Stimulated activated CD4-positive, alpha-beta T cell treated with anti-CD3 and anti-CD28 coated beads, Interleukin-2, amount 100 ng/mL, for 48 hours (primary cell): ENCODE measurements at places on chromosomes 4 and X.

DNA sequence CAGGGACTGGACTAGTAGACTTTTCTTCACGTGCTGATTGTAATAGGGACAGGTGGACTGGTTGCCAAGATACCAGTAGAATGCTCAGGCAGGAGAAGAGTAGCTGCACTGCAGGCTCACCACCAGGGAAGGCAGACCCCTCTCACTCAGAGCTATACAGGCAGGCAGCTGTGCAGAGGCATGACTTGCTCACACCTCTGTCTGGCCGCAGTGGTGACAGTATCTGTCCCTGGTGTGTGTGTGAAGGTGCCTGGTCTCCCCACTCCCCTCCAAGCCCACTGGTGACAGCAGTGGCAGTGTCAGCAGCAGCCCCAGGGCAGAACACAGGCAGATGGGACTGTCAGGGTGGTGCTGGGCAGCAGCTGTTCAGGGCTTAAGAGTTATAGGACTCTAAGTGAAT lies 140.7 kb downstream of the RPS6KA6 start:
- no peak for DNase-seq

DNA sequence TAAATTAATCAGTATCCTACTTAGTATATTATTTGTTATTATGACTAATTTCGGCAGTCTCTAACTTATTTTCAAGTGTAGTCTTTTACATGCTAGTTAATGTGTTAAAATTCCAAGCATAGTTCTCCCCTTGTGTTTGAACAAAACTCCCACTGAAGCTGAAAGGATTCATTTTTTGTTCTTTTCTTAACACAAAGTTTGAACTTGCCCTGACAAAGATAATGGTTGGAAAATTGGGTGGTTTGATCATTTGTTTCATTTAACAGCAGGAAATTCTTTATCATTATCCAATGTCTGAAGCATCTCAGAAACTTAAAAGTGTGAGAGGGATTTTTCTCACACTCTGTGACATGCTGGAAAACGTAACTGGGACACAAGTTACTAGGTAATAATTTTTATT lies 36.0 kb downstream of the INTU start:
- DNase-seq = no peak

- DNase-seq = no peak
Observed at GRCh38 chrX:17375637-17376430, 834 bp downstream of the NHS start.

GRCh38 chr4:140719022-140719421 lies 37.2 kb downstream of the TBC1D9 start:
- DNase-seq = no peak

DNA sequence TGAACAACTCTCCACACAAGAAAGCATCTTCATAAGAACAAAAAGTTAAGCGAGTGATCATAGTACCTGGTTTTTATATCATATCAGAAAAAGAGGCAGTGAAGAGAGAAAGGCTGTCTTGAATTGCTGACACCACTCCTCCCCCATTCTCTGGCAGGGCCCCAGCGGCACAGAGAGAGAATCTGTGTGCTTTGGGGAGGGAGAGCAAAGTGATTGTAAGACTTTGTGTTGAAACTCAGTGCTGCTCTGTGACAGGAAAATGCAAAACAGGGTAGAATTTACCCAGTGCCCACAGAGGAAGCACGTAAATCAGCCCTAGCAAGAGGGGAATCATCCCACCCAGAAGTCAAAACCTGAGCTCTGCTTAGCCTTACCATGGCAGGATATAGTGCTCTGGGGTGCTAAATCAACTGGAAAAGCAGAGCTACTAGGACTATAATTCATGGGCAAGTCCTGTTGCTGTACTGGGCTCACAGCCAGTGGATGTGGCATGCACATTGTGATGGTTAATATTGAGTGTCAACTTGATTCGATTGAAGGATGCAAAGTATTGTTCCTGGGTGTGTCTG lies 174.6 kb downstream of the PRR32 start:
- no peak for DNase-seq

GRCh38 chr4:161680146-161680545 lies 483.7 kb downstream of the FSTL5 start:
- no peak for DNase-seq

DNA sequence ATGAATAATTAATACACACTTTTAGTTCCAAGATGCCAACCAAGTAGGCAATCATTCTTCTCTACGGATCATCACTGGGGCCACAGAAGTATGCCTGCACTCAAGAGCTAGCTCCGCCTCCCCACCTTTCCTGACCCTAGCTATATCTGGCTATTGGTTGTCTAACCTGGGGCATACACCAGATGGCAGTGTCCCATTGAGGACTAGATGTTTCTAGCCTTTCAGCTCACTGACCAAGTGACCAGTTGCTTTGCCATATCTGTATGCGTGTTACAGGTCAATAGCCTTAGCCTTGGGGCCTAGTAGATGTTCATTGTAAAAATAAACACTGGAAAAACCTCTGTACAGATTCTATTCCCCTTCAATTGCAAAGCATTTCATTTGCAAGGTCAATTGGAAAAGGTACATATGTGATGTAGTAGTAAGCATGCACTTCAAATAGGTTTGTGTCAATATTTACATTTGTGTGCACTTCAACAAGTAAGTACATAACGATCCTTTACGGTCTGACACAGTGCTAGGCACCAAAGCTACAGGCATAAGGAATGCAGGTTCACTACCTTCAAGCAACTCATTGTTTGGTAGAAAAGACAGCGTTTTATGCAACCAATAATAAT lies 521.7 kb downstream of the PPARGC1A start:
- DNase-seq = no peak

DNA sequence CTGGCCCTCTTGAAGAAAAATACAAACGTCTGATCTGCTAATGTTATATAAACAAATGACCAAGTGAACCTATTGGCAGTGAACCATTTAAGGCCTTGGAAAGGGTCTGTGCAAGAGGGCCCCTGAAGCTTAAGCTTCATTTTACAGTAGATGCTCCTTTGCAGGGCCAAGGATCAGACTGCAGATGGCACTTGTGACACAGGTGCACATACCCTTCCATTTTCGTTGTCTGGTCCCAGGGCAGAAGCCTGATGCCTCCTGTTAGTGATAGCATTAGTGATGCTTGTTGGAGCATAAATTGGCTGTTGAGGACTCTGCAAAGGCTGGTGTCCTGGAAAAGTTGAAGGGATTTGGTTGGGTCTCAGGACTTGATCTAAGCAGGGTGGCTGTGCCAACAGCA lies 46.5 kb downstream of the ETNPPL start:
- no peak for DNase-seq

- DNase-seq = no peak
Observed at GRCh38 chr4:90027565-90027964, 99.6 kb upstream of the CCSER1 start.

- no peak for DNase-seq
Observed at GRCh38 chrX:114626323-114626722, 42.4 kb downstream of the HTR2C start.

GRCh38 chrX:27863809-27864208 lies 56.0 kb downstream of the MAGEB10 start:
- no peak for DNase-seq

DNA sequence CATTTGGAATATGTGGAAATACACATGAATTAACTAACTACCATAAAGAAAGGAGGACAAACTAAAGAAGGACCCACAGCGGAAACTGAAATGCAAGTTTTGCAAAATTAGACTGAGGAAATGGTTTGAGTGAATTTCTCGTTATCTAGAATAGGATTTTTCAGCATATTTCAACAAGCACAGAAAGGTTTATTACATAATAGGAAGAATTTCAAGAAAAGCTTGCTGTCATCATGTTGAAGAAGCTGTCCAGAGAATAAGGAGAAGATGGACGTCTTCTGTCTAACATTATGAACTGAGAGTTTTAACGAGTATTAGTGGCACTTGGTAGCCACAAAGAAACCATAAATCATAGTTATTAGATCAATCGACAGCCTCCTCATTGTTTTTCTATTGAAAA lies 45.0 kb downstream of the TEC start:
- DNase-seq = no peak

DNA sequence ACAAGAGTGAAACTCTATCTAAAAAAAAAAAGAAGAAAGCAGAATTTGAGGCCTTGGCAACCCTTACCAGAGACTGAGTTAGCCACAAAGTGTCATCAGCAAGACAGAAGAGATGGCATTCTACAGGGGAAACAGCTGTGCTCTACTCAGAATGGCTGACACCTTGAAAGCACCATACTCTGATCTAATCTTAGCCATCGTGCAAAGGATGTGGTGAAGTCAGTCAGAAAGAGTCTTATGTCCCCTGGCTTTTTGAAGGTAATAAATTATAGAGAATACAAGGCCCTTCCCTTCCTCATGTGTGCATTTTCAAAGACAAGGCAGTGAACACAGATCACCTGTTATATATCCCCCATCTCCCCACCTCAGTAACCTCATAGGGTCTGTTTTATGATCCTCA lies 13.2 kb downstream of the CLNK start:
- DNase-seq = no peak

DNA sequence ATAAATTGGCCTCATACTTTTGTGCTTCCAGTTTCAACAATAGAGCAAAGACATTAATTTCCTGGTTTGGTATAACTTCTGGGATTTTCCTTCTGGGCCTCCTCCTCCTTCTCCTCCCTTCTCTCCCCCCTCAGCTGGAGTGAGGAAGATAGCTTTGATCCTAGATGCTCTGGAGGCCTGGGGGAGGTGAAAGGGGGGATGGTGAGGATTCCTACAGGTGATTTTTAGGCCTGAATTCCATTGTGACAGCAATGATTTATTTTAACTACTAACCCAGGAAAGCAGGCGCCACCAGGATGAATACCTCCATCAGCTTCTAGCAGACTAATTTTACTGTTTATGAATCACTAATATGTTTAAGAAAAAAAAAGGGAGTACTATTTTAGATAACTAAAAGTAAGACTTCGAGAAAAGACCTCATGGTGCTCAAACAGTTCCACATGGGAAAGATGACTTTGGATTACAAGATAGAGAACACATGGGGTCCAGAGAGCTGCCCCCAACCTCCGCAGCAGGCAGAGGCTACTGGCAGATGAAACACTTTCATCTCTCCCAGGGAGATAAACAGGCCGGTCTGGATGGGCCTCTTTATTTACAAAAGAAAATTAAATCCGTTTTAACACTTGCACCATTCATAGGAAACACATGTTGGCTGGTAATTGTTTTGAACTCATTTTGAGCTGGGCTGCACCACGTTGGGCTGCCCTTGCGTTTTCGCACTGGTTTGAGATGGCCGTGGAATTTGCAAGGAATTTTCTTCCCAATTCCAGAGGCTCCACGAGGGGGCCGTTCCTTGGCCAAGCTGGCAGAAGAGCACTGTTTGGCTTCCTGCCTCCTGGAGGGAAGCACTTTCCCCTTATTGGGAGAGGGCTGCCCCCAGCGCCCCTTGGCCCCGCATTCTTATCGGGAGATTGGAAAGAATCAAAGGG lies 125.1 kb upstream of the STX18 start:
- DNase-seq = no peak

GRCh38 chr4:2861631-2862436 lies 18.2 kb downstream of the ADD1 start:
- no peak for DNase-seq

DNA sequence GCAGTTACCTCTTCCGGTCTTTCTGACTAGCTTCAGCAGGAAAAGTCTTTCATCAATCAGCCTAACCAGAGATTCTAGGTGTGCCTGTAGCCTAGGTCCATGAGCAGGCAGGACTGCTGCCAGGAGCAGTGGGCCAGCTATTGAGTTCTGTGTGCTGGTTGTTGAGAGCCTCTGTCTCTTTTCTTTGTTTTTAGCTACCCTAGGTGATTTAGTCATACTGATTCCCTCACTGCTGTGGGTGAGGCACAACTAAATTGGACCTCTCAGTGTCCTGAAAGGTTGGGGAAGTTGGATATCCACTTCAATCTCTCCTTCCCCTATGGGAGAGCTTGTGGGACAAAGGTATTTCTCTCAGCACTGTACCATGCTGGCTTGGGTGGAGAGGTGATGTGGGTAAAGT lies 354.9 kb downstream of the GPAT3 start:
- DNase-seq = no peak

GRCh38 chr4:52660643-52661042 lies 1.5 kb upstream of the USP46 start:
- no peak for DNase-seq

DNA sequence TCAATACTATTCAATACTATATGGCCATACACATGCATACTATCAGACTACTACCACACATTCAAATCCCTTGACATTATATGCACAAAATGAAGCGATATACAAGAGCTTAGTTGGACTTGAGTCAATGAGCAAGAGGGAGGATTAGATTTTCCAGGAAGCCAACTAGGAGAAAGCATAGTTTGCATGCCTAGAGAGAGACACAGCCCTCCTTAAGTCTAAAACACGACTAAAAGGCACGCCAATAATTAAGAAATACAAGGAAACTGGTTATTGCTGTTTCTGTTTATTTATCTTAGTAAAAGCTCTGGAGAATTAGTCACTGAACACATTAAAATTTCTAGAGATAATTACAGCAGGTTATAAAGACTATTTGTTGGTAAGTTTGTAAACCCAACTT lies 21.8 kb downstream of the MBNL3 start:
- DNase-seq = no peak

DNA sequence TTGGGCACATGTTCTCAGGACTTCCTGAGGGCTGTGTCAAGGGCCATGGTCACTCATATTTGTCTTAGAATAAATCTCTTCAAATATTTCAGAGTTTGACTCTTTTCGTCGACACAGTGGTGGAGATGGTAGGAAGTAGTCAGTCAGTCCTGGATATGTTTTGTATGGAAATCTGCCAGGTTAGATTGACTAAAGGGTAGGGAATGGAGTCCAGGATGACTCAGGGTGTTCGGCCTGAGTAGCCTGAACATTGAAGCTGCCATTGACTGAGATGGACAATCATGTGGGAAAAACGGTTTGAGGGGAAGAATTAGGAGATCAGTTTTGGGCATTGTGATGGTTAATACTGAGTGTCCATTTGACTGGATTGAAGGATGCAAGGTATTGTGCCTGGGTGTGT lies 177.1 kb upstream of the CENPE start:
- DNase-seq = no peak

DNA sequence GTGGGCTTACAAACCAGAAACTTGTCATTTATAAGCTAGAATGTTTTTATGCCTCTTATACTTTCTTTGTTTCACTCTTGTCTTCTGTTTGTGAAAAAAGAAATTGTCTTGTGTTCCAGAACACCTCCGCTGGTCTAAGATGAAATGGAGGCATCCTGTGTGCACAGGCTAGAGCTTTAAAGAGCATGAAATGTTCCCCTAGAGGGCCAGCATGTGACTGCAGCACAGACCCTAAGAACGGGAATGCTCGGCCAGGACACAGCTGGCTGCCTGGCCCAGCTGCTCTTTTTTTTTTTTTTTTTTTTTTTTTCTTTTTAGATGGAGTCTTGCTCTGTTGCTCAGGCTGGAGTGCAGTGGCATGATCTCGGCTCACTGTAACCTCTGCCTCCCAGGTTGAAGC lies 33.6 kb downstream of the SETD7 start:
- no peak for DNase-seq

GRCh38 chr4:43835869-43836268 lies 612.7 kb downstream of the KCTD8 start:
- DNase-seq = no peak

DNA sequence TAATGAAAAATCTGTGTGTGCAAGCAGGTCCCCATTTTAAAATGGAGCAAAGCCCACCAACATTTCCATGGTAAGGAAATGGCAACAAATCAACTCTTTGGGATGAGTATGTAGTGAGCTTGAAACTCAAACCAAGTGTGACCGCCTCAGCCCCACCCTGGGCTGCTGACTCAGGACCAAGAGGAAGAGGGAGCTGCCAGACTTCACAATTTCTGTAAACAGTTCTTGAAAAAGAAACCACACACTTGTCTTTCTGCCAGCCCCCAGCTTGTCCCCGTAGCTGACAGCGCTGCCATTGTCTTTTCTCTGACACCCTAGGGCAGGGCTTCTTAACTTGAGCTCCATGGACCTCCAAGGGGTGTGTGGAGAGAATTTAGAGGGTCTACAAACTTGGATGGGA lies 10.3 kb downstream of the RTL5 start:
- DNase-seq = no peak

- no peak for DNase-seq
Observed at GRCh38 chr4:127686658-127687057, 43.5 kb upstream of the SLC25A31 start.
